ENCODE measurements at places on chromosomes 3 and 15.

DNA sequence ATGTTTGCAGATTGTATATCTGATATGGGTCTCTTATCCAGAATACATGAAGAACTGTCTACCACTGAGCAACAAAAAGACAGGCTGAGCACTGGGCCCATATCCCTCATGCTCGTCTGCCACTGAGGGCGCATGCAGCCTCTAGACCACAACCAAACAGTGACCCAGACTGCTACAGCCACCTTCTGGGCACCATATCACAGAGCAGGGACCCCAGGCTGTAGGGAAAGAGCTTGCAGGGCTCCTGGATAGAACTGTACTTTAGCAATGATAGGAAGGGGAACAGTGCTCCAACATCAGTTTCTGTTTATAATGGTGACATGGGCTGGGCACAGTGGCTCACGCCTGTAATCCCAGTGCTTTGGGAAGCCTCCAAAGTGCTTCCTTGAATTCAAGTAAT is 40.2 kb upstream of the TMEM87A start:
- no peak for DNase-seq

- DNase-seq, result no peak
Observed at GRCh38 chr3:66665021-66665695, 164.3 kb upstream of the LRIG1 start.

DNA sequence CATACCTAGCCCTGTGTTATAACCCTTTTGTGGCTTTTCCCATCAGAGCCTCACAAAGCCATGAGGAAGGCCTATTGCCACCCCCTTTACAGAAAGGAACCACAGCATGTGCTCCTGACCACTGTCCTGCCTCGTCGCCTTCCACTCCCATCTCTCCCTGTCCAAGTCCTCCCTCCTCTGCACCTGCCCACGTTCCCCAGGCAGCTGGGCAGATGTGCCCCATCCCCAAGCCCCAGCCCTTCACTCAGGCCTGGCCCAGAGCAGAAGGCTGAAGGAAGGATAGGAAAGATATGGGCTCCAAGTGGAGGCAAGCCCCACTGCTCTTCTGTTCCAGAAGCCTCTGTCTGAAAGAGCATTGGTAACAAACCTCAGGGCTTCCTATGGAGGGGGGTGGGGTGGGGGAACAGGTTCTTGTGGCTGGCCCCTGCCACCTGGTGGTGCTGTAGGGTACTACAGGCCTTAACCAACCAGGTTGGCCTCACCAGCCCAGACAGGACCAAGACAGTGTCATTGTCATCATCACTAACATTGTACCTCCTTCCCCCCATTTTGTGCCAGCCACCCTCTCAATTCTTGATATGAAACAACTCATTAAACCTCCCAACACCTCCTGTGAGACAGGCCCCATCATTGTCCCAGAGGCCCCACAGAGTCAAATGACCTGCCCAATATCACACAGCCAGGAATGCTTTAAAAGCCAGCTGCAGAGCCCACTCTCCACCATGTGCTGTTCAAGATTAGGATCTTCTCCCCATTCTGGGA is 10.0 kb downstream of the POC1A start:
- DNase-seq, result peak; percentile 32

GRCh38 chr15:48855501-48856440 is 22.2 kb upstream of the EID1 start:
- peak; percentile 26 for DNase-seq

DNA sequence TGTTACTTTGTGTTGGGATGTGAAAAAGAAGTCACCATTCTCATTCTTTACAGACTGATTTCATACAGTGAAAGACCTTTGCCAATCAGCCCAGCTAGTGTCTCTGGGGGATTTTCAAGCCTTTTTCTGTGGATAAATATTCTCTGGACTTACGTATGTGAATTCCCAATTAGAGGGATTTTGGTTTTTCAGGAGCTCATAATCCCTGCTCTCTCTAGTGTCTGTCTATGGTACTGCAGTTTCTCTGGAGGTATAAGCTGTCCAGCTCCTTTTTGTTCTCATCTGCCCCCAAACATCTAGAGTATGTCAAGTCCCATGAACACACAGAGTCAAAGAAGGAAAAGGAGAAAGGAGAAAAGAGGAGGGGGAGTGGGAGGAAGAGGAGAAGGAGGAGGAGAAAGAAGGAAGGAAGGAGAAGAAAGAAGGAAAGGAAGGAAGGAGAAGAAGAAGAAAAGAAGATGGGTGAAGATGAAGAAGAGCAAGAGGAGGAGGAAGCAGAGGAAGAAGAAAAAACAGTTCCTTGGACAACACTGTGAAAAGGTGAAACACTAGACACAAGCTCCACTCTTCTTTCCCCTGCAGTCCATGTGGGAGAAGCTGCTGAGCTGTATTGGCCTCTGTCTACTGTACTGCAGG is 218.6 kb downstream of the GREM1 start:
- DNase-seq, result peak; percentile 49

DNA sequence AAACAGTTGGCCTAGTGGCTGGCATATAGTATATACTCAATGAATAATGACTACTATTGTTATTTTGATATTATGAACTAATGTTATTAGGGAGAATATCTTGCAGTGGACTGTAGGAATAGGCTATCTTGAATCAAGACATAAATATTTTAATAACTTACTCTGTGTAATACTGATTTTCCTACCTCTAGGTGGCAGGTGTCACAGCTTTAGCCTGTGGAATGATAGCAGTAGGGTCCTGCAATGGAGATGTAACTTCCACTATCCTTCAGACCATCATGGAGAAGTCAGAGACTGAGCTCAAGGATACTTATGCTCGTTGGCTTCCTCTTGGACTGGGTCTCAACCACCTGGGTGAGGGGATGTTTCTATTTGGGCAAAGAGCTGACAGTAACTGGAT is 6.5 kb downstream of the PSMD2 start:
- no peak for DNase-seq

DNA sequence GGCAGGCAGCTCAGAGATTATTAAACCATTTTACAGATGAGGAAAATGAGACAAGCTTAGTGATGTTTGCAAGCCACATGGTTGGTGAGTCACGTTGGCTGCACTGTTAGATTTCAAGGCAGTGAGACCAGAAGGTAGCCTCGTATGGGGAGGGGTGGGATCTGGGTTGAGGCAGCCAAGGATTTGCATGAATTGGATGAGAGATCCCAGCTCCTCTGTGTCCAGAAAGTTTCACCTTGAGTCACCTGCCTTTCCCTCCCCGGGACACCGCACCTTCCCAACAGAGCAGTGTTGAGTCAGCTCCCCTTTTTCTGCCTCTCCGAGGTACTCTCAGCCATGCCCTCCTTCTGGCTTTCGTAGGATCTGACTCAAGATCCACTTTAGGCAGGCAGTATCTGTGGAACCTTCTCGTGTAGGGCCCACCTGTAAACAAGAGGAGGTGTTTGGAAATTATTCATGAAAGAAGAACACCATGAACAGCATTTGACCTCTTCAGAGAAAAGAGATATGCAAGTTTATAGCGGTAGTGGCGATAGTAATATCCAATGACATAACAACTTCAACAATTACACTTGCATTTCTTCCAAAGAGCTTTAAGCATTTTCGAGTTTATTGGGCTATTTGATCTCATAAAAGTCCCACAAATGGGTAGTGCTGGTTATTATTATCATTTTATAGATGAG is 46.8 kb upstream of the VPS8 start:
- DNase-seq, result no peak

GRCh38 chr3:34132069-34132692 is 333.8 kb downstream of the PDCD6IP start:
- no peak for DNase-seq

- no peak for DNase-seq
Observed at GRCh38 chr15:69979783-69980182, 117.9 kb downstream of the TLE3 start.

GRCh38 chr15:79352206-79352605 is 41.3 kb downstream of the TMED3 start:
- DNase-seq, result no peak

DNA sequence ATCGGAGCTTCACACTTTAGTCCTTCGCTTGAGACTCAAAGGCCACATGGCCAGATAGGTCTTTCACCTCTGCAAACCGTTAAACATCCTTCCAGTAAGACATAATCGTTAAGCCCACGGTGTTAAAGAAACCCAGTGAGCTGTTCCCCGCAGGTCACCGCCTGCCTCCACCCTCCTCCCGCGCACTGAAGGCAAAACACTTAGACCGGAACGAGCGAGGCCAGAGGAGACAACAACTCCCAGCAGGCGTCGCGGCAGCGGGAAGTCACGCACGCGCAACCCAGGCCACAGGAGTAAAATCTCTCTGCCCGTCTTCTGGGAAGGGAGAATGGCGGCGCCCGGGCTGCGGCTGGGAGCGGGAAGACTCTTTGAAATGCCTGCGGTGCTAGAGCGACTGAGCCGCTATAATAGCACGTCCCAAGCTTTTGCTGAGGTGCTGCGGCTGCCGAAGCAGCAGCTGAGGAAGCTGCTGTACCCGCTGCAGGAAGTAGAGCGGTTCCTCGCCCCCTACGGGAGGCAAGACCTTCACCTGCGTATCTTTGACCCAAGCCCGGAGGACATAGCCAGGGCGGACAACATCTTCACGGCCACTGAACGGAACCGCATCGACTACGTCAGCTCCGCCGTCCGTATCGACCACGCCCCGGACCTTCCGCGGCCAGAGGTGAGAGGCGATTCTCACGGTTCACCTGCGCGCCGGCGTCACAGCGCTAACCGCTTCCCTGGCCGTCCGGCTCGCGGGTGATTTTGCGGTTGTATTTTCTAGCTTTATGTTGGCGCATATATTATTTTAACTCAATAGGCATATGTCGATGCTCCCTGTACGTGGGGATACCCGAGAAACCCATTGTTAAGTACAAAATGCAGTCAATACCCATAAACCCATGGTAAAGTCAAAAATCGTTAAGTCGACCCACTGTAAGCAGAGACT is at the start of gene GTPBP8:
Gene GTPBP8, plus strand, starts transcription at position 313 of the 931 bp plus-strand sequence. Its CDS starts 16 bp downstream, at position 329.
- peak; percentile 67 for DNase-seq

- DNase-seq, result no peak
Observed at GRCh38 chr3:26630669-26631389, 8.3 kb downstream of the LRRC3B start.

- peak; percentile 63 for DNase-seq
Observed at GRCh38 chr3:29644261-29644660, 363.4 kb downstream of the RBMS3 start.

DNA sequence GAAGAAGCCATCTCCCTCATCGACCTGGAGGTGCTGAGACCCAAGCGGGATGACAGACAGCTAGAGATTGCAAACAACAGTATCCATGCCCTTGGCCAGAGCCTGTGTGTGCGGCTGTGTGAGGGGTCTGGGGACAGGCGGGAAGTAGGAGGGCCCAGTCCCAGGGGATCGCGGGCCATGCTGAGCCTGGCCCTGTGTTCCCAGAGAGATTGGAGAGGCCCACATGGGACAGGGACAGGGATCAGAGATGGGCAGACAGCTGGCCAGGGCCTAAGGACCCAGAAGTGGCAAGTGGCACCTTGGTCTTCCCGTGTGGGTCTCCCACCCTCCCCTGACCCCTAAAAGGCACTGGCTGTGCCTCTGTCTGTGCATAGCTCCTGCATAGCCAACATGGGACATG is 10.9 kb upstream of the RHO start:
- no peak for DNase-seq

- DNase-seq, result no peak
Observed at GRCh38 chr3:183897606-183898005, 12.9 kb upstream of the PARL start.

GRCh38 chr3:140494970-140495369 is 182.9 kb upstream of the TRIM42 start:
- DNase-seq, result no peak

DNA sequence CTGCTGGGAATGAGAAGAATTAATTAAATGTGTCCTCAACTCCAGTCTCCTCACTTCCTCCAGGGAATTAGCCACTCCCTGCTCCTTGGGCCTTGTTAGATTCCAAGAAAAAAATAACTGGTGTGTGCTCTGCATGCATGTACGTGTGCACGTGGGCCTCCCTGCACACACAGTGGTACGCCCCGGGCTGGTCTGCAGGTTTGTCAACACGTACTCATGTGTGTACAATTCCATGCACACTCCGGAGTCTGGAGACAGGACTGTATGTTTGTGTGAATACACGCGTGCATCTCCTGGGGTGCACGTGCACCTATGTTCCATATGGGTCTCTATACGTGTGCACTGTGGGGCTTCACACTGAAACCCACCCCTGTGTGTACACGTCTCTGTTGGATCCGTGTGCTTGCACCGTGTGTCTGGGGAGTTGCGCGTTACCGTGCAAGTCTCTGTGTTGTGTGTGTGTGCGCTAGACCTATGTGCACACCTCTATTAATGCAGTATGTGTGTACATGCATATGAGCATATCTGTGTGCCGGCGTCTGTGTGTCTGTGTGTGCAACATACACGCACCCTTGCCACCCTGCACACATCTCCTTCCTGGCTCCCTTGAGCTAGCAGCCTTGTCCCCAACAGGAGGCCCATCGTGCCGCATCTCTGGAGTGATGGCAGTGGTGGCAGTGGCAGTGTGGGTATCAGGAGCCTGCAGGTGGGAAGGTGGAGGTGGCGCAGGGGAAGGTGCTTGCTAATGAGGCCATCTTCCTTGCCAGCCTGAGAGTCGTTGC is 210.1 kb downstream of the TBC1D2B start:
- DNase-seq, result no peak

DNA sequence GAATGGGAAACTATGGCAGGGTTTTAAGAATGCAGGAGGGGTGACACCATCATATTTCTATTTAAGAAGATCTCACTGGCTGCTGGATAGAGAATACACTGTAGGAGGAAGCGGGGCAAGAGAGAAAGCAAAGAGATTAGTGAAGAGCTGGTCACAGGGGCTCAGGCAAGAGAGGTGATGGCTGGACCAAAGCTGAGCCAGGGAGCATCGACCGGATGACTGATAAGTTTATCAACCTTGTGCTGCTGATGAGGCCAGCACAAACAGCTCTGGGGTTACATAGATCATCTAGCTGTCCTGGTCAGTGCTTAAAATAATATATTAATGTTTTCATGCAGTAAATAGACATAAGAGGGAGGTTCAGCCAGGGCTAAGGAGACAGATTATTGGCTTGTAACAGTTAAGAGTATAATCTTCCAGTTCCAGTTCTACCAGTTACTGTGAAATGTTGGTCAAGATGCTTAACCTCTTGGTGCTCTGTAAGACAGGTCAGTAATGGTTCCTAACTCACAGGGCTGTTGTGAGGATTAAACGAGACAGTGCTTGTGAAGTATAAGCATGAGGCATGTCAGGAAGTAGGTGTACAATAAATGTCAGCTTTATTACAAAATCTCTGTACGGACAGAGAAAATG is 201.0 kb upstream of the FEZF2 start:
- no peak for DNase-seq

GRCh38 chr15:71874245-71874644 is 63.9 kb downstream of the NR2E3 start:
- no peak for DNase-seq

DNA sequence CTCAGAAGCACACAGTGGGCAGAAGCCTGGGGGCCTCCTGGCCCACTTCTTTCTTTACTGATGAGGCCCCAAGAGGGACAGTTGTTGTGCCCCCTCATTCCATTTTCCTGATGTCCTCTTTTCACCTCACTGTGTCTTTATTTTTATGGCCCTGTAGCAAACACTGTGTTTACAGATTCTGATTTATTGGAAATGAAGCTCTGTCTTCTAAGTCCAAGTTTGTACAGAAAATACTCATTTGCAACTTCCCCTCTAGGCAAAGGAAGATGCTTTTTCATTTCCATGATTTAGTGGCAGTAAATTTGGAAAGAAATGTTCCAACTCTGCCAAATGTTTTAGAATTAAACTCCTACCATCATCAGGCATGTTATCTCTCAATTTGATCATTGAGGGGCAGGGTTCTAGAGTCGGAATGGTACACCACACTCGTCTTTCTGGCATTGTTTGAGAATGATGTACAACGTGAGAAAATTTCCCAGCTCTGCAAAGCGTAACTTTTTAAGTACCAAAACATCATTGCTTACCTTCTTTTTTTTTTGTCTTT is 129.7 kb downstream of the ARNT2 start:
- no peak for DNase-seq

- DNase-seq, result no peak
Observed at GRCh38 chr3:14725564-14726440, 50.9 kb downstream of the C3orf20 start.

All from fibroblast of skin of left quadriceps (primary cell).